ENCODE measurements at places on chromosomes 2 and 18.
A peak's percentile ranks its signal among the peaks of the same experiment; 100 is the strongest.

DNA sequence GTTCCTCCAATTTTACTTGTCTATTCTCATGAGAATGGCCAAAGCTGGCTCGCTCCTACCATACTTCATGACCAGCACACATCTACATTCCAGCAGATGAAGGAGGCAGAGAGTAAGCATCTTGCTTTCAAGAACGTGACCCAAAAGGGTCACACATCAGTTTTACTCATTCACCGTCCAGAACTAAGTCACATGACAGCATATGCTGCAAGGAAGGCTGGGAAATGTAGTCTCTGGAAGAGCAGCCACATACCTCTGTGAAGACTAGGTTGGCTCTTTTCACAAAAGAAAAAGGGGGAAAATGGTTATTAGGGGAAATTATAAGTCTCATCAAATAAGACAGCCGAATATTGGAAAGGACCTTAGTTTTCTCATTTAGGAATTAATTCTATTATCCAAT, 835.3 kb downstream of the EPHA4 start:
- no peak for DNase-seq

DNA sequence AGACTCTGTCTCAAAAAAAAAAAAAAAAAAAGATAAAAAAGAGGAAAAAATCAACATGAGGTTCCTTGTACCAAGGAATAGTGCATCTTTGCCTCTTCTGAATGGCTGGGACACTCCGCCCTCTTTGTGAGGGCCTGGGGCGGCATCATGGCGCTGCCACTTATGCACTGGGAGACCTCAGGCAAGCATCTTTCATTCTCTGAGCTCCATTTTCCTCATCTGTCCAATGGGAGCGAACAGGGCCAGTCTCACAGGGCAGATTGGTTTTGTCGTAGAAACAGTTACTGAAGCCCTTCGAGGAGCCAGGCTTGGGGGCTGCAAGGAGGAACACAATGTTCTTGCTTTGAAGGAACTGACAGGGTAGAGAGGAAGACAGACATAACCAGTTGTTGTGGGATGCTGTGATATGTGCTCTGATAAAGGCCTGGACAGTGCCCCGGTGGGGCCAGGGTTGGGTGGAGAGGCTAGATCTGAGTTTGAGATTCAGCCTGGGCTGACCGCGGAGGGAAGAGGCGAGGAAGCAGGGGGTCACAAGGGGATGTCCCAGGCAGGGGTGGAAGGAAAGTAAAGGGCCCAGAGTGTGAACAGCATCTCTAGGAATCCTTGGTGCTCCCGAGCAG, 14.1 kb downstream of the ZFP36L2 start:
- DNase-seq = no peak

- peak; percentile 26 for DNase-seq
These were observed 2.0 kb downstream of the EDAR start for GRCh38 chr2:108986916-108987510.

DNA sequence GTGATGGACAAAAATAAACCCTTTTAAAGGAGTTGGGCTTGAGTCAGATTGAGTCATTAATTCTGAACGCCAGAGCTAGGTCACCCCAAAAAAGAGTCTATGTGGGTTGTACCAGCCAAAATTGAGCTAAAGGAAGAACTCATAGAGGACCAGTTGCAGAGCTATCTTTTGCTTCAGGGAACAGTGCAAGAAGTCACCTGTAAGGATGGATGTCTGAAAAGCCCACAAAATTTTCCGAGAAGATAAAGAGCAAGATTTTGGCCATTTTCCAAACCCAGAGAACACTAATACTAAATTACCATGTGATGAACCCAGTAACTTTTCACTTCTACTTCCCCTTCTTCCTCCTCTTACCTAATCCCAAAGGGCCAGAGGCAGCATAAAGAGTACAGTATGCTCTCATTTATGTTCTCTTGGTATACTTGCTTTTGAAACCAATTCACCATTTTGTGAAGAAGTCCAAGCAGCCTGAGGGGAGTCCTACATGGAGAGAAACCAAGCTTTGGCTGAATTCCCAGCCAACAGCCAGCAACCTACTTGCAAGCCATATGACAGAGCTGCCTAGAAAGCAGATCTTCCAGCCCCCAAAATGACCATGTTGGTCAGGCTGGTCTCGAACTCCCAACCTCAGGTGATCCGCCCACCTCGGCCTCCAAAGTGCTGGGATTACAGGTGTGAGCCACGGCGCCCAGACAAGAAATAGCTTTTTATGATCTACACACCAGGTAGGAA, 551.7 kb downstream of the SATB2 start:
- no peak for DNase-seq

DNA sequence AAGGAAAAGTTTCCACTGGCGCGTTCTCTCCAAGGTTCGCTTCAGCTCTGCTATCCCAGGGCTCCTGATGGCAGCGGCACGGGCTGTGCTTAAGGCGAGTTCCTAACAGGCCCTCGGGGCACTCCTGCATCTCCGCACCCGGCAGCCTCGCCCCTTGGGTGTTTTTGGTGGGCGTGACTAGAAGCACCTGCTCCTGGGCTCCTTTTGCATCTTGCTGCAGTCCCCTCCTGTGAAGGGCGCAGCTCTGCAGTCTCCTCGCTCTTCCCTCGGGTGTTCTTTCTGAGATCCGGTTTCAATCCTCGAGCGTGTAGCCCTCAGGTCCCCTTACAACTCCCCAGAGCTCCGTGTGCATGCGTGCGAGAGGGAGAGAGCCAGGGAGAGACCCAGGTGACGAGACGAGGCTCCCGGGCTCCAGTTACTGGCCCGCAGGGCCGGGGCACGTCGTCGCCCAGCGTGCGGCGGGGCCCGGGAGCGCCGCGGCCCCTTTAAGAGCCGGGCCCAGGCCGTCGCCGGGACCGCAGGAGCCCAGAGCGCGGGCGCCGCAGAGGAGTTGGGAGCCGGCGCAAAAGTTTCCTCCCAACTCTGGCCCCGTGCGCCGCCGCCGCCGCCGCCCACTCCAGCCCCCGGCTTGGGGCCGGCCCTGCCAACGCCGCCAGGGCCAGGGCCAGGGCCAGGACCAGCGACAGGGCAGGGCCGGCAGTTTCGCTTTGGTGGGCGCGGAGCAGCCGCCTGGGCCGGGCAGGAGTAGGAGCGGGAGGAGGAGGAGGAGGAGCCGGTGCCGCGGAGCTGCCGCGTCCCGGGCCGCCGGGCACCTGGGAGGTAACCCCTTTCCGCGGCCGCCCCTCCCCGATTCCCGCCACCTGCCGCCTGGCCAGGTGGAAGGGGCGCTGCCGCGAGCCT, at the start of gene PARD3B:
Gene PARD3B (plus strand): TSS at position 515 of the 900 bp plus-strand sequence. CDS start 525 bp downstream, outside the sequence.
- no peak for DNase-seq

DNA sequence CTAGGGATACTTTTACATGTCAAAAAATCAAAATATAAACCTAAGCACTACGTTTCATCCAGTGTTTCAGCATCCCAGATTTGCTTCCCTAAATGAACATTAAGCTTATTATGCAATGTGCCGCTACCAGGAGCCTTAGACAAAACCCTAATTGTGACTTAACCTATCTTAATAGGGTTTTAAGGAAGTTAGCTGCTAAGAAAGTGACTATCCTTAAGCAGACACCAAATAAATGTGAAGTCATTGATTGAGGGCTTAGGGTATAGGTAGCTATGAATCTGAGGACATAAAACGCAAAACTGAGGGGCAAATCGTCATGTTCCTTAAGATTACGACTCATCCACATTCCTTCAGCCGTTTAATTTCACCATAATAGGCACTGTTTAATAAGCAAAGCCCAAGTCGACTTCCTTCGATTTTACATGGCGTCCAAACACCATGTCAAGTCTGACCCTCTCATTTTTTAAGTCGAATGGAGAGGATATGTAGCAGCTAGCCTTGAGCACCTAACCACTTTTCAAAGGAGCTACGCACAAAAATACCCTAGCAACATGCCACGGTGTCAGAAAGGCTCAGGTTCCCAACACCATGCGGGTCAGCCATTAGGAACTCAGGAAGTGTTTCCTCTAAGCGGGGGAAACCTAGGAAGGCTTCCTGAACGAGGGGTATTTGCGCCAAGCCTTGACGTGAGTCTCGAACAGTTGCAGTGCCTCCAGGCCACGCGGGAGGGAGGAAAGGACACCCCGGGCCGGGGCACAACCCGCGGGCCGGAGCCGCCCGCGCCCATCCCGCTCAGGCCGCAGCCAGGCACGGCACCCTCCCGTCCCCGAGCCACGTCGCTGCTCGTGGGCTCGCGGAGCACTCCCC, 1.0 kb downstream of the HDLBP start:
- DNase-seq = no peak

DNA sequence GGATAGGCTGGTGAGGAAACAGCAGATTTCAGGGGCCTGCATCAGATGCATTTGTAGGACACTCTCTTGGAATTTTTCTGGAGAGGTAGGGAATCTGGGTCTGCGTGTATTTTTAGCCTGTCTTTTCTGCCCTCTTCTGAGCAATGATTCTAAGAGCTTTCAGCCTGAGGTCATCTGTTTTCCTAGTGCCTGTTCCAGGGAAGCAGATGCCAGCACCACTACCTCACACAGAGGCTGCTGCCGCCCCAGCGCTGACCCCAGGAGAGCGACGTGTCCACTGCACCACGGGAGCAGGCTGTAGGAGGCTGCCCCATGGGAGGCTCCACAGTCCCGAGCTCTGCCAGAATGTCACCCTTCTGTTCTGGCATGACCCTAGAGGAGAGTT, 316.5 kb downstream of the CYP26B1 start:
- DNase-seq = no peak

DNA sequence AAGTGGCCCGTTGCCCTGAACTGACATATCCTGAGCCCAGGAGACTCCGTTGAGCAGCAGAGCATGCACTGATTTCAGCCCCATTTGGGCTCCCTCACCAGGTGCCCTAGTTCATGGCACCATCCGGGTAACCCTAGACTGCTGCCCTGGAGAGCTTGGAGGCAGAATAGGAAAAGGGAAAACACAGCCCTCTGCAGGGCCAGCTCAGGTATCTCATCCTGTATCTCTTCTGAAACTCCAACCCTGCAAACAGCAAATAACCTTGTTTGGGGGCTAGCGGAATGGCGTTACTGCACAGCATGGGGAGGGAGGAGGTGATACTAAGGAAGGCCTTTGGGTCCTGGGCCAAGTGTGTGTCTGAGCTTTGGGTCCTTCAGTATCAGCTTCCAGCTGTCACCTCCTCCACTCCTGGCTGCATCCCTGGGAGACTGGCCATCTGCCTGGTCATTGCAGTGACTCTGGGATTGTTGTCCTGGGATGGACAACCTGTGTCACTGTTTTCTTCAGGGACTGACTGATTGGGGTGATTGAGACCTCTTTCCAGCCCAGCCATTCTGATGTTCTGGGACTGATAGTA, 233.8 kb upstream of the SKOR2 start:
- no peak for DNase-seq

- DNase-seq = no peak
These were observed 36.6 kb downstream of the ZAP70 start for GRCh38 chr2:97750017-97750416.

GRCh38 chr2:162155093-162155492, 3.0 kb upstream of the GCG start:
- DNase-seq = no peak

- no peak for DNase-seq
These were observed 161.5 kb upstream of the NT5C1B start for GRCh38 chr2:18750672-18751554.

GRCh38 chr18:11982981-11983380, 1.7 kb downstream of the IMPA2 start:
- DNase-seq = no peak

- no peak for DNase-seq
These were observed 244.4 kb upstream of the REV1 start for GRCh38 chr2:99734236-99734635.

GRCh38 chr2:62076980-62077638, 118.8 kb upstream of the B3GNT2 start:
- DNase-seq = no peak

DNA sequence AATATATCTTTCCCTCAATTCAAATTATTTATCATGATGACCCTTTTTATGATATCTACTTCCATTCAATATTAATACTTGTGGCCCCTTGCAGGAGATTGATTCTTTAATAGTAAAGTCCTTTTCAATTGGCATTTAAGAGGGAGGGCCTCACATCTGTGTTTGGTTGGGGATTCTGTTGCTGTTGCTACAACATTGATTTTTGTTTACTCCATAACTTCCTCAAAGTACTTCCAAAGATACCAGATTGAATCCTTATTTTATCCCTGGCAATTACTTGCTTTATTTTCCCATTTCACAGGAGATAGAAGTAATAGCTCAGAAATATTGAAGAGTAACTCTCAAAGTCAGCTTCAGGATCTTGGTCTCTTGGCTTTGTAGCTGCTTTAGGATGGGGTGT, 32.8 kb downstream of the MEIS1 start:
- DNase-seq = no peak

GRCh38 chr2:217218269-217219163, 358.7 kb upstream of the TNP1 start:
- DNase-seq = peak; percentile 2

DNA sequence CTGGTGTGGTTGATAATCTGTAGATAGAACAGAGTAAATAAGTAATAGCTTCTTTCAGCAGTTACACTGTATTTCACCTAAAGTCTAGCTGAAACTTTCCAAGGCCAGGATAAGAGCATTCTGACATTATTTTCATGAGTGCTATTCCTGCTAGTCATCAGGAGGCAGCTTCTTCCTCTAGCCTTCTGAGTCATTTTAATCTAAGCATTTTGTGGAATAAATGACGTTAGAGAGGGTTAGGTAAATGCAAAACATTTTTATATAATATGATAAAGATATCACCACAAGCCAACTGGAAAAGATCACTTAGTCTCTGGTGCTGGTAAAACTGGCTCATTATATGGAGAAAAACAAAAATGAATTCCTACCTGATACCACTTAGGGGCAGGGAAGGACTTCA, 138.5 kb downstream of the MEP1B start:
- DNase-seq = no peak

DNA sequence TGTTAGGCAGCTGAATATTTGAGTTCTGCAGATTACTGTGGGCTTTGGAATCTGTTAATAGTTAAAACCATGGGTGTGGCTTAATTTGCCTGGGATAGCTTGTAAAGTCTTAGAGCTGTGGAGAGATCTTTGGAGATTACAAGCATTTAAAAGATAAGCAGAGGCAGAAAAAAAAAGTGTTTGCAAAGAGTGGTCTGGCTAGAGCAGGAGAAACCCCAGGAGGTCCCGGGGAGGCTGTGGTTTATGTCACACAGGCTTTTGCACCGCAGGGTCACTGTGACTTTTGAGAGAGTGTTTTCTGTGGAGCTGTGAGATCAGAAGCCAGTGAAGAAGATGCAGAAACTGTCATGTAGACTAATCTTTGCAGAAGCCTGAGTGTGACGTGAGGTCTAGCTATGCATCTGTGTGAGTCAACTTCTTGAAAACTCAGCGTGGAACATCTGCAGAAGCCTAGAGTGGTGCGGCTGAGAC, 49.0 kb downstream of the SETBP1 start:
- DNase-seq = peak; percentile 50

DNA sequence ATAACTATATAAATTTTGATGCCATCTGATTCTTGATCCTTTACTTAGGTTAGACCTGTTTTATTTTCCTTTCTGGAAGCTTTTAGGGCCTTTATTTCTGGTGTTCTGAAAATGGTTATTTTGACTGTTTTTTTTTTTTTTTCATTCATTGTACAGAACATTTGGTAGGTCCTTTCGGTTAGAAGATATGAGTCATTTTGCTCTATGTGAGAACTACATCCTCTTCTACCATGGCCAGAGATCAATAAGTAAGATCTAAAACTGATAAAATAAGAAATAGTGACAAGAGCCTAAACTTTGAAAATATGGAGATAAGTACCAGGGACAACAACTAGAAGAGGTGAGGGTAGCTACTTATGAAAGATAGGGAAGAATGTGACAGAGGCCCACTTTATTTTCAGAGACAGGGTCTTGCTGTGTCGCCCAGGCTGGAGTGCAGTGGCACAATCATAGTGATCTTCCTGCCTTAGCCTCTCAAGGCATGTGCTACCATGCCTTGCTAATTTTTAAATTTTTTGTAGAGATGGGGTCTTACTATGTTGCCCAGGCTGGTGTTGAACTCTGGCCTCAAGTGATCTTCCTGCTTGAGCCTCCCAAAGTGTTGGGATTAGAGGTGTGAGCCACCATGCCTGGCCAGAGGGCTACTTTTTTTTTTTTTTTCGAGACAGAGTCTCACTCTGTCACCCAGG, 66.5 kb downstream of the EIF2AK3 start:
- DNase-seq = no peak
